ENCODE measurements at places on chromosomes 12 and 14.

- DNase-seq = no peak
Measured at GRCh38 chr14:52189325-52189724, 78.2 kb upstream of the PTGDR start.

GRCh38 chr12:47744005-47744651, 14.6 kb downstream of the RAPGEF3 start:
- peak; percentile 62 for DNase-seq

GRCh38 chr12:116862167-116862566, 19.1 kb downstream of the HRK start:
- no peak for DNase-seq

DNA sequence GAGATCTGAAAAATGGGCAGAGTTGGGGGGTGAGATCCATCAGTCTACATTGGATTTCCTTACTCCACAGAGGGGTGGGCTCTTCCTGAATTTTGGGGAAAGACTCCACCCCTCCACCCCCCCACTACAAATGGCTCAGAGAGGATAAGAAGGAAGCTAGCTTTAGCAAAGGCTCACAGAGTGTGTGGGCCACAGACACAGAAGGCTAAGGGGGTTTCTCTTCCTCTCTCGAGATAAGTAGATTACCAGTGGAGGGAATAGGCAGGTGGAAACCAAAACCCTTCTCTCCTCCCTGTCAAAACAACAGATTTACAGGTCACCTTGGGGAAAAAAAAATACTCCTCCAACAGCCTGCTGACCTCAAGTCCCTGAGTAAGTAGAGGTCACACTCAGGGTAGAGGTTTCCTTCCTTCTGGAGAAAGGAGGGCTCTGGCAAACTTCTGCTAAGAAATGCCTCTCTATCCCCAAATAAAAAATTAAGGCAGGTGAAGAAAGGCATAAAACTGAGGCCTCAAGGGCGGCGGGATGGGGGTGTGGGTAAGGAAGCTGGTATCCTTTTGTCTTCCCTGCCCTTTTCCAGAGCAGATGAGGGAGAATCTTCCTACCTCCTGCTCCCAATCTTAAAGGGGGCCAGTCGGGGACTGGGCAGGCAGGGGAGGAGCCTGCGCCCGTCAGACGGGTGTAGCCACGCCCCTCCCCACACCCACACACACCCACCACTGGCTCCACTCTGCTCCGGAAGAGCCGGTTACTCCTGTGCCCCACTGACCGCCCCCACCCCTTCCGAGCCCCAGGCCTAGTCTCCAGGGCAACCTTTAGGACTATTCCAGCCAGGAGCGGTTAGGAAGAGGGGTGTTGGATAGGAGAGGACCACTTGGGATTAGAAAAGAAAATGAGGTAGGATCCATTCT, 1.9 kb upstream of the BAZ2A start:
- DNase-seq = peak; percentile 80

DNA sequence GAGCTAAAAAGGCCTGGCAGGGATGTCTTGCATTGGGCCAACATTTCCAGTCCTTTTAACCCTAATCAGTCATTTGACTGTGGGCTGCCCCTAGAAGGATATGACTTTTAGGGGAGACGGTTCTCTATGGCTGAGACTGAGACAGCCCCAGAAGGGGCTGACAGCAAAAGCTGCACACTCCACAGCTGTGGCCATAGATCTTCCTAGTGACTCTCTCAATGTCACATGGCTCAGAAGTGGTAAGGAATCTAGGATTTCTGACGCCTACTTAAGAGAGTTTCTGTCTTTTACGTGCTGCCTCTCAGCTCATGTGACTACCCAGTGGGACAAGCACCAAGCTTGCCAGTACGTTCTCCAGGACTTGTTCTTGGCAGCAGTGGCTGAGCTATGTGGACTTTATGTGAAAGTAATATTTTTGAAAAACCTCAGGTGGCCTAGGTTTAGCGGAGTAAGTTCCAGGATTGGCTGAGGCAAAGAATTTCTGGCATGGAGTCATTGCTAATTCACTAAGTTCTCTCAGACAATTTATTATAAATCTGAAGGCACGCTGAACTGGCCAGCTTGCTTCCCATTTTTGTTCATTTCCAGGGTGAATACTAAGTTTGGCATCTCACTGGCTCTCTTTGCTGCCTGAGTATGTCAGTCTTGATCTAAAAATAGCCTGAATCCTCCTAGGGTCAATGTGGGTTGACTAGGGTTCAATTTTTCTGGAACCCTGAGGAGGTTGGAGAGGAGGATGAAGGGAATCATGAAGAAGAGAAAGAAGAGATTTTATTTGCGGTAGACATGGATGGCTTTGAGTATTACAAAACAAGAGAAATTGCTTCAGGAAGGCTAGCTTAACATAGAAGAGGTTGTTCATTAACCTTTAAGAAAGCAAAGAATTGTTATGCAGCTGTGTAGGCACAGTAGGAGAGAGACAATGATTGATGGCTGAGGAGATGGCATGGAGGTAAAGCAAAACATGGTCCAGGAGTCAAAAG, 271.8 kb downstream of the AEBP2 start:
- no peak for DNase-seq

- no peak for DNase-seq
Measured at GRCh38 chr12:57813971-57814772, 4.4 kb downstream of the AVIL start.

DNA sequence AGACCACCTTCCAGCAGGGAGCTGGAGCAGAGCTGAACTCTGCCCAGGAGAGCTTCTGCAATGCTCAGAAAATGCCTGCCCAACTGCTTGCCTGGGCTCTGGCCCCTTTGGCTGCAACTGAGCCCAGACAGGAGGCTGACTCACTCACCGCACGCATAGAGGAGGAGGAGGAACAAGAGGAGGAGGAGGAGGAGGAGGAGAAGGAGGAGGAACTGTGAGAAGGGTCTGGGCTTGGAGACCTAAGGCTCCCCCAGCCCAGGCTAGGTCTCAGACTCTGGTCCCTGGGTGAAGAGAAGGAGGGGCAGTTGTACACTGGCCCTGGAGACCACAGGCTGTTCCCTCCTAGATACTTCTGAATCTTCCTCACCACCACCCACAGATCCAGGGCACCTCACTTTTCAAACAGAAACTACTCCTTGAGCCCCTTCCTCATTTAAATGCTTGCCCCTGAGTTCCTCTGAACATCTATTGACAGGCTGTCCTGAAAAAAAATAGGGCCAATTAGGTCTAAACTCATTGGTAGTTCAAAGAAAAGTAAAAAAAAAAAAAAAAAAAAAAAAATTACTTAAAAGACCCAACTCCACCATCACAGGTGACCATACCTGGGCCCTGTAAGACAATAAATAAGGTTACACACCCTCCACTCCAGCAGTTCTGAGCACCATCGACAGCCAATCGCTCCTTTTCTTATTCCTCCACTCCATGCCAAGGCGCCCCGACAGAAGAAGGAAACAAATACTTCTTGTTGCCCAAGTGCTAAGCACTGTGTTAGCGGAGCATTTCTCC, 674 bp downstream of the VDR start:
- DNase-seq = no peak

GRCh38 chr14:102442241-102443211, 67.0 kb downstream of the ANKRD9 start:
- DNase-seq = no peak

GRCh38 chr12:16564675-16565074, 41.3 kb downstream of the LMO3 start:
- DNase-seq = no peak

- no peak for DNase-seq
Measured at GRCh38 chr12:3700861-3701260, 52.0 kb downstream of the CRACR2A start.
